Keratinocyte (primary cell): ENCODE measurements at places on chromosomes 7 and 10.

- no peaks in the 10 kb centered on the region for H3K4me1 ChIP-seq
- no peaks in the 10 kb centered on the region for H3K36me3 ChIP-seq
- no peak overlapping the region for H3K27ac ChIP-seq
- peaks cover 4% of the 10 kb centered on the region for H3K27me3 ChIP-seq
- DNase-seq = no peak
Observed at GRCh38 chr7:106841896-106842390, 23.1 kb upstream of the PIK3CG start.

- no peaks in the 10 kb centered on the region for H3K4me1 ChIP-seq
- no peak for DNase-seq
- no peak overlapping the region for H3K4me3 ChIP-seq
- H3K27me3 ChIP-seq = no peaks in the 10 kb centered on the region
- no peak overlapping the region for H3K27ac ChIP-seq
Observed at GRCh38 chr7:15504351-15504750, 57.5 kb downstream of the AGMO start.

DNA sequence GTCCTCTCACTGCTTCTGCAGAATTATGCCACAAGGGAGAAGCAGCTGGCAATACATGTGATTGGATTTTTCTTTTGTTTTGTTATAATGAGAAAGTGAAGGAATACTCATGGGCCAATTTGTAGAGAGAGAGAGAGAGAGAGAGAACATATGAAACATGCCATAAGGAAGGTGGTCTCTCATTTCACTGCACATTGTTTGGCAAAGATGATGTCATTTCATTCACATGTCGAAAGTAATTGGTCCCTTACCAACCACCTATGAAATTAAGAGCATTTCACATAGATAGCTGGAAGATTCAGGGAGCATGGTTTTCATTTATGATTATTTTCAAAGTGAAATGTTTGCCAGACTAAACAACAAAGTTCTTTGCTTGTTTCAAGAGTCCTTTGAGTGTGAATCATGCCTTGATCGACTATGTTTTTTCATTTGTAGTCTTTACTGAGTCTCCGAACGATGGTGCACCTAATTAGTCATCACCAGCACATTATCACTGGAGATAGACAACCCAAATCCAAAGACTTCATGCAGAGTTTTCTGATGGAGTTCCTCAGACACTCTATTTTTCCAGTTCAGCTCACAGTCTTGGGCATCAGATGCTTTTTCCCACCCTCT, 130.1 kb upstream of the ZEB1 start:
- peaks cover 6% of the 10 kb centered on the region for H3K27me3 ChIP-seq
- no peaks in the 10 kb centered on the region for H3K4me1 ChIP-seq
- H3K4me3 ChIP-seq = no peak overlapping the region
- DNase-seq = no peak
- H3K27ac ChIP-seq = no peak overlapping the region

DNA sequence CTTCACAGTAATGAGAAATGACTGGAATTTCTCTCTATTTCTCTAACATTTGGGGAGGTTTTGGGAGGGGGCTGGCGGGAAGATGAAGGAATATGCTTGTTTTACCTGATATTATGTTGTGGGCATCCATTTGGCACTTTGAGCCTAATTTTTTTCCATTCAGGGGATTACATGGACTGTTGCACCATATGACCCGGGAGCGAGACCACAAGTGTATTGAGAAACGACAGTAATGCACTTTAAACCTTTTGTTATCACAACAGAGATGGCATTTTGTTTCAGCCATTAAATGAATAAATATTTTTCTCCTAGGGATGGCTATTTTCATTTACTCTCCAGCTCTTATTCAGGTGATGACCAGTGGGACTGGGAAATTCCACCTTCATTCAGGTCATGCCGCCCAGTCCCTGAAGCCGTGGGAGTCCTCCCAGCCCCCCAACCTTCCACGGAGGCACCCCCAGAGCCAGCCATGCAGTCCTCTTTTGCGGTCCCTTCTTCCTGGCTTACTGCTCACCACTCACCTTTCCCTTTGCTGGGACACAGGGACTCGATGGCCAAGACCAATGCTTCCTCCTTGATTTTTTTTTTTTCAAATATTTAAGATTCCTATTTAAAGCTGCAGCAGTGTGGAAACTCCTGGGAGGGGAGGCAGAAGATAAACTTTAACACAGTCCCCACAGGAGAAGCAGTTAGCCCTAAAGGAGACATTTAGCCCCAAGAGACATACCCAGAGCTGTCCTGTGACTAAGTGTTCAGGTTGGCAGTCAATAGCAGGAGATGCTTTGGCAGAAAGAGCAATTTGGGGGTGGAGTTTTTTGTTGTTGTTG, 190.9 kb upstream of the YAE1 start:
- no peaks in the 10 kb centered on the region for H3K36me3 ChIP-seq
- DNase-seq = no peak
- H3K27me3 ChIP-seq = no peaks in the 10 kb centered on the region
- H3K4me1 ChIP-seq = no peaks in the 10 kb centered on the region
- no peak overlapping the region for H3K4me3 ChIP-seq
